ENCODE measurements at places on chromosomes 4 and X.

GRCh38 chr4:53055716-53056403 is 193.7 kb downstream of the RASL11B start:
- no peak for DNase-seq

DNA sequence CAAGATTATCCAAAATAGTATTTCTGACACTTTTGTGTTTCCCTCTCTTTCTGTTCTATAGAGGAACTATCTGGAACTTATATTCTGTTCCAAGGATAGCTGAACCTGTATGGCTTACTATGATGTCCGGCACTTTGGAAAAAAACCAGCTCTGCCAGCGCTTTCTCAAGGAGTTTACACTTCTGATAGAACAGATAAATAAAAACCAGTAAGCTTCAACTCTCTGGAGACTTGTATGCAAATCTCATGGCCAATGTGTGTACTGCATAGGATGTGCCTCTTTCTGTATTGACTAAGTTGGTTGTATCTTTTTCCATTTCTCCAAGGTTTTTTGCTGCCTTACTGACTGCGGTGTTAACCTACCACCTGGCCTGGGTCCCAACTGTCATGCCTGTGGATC is 92.5 kb downstream of the FNIP2 start:
- no peak for DNase-seq

DNA sequence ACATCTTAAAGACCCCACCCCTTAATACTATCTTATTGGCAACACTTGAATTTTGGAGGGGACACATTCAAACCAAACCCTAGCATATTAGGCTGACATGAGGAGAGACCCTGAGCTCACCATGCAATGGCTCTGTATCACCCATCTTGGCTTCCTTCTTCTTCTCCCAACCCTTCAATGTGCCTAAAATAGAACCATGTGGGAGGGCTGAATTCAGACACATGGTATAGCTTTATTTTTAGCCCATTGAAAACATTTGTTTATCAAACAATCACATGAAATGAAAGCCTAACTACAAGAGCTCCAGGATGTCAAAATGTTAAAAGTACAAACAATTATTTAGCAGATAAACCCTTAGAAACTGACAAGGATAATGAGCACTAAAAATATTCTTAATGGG is 81.6 kb downstream of the RASL11B start:
- DNase-seq = peak; percentile 5

GRCh38 chrX:53599781-53600396 is 86.6 kb downstream of the HUWE1 start:
- no peak for DNase-seq

DNA sequence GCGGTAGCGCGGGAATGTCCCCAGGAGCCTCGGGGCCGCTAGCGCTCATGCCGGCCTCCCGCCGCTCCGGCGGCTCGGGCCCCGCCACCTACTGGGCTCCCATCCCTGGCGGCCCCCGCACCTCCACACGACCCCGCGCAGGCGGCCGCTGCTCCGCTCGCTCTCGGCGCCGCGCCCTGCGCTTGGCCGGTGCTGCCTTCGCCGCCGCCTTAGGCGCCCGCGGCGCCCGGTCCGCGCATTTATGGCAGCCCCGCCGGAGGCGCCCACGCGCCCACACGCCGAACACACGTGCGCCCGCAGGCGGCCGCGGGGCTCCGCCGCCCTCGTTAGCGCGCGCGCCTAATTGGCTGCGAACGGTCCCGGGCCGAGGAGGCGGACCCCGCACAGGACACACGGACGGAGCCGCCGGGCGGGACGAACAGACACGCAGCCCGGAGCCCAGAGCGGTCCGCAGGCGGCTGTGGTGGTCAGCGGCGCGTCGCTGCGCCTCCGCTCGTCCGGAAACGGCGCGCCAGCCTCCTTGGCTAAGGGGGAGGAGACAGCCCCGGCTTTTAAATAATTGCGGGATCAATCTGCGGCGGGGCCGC is at the start of gene NKX1-1:
Gene NKX1-1 (minus strand): TSS at position 49 of the 587 bp plus-strand sequence. CDS start 0 bp downstream, at position 49.
- no peak for DNase-seq

DNA sequence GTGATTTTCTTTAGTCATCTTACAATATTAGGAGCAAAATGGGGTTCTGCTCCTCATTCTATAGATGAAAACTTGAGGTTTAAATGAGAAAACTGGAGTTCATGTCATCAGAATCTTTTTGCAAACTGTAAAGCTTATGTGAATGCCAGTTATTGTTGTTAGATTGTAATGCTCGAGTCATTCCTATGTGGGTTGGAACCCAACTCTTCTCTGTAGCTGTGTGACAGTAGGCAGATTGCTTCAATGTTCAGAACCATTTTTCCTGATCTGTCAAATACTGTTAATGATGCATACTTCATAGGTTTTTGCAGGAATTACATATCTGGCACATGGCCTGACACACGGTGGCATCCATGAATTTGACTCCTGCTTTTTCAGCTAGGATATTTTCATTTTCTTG is 178.9 kb downstream of the RAPGEF2 start:
- peak; percentile 59 for DNase-seq

GRCh38 chrX:153801669-153802068 is 7.2 kb downstream of the SSR4 start:
- DNase-seq = peak; percentile 42

DNA sequence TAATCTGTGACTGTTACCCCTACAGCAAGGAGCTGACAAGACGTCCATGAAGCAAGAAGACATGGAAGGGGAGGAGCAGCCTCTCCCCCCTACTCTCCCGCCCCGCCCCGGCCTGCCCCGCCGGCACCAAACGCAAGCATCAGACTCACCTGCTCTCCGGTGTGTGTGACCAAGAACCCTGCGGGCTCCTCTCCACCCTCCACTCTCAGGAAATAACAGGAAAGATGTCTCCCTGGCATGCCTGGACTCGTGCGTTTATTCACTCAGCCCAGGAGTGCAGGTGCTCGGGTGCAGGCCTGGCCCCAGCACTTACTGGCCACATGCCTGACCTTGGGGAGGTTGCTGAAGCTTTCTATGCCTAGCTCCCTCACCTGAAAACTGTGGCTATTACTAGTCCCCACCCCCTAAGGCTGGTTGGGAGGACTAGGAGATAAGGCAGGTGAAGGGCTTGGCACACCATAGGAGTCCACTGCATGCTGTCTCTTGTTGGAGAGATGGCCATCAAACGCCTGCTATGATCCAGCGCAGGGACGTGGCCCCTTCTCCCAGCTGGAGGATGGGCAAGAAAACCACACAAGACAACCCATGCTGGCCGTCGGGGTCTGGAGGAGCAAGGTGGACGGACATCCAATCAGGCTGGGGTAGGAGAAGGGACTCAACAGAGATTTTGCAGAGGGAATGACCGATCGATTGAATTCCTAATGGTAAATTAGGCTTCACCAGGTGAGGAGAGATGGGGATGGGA is 34.9 kb upstream of the CLDN24 start:
- no peak for DNase-seq

DNA sequence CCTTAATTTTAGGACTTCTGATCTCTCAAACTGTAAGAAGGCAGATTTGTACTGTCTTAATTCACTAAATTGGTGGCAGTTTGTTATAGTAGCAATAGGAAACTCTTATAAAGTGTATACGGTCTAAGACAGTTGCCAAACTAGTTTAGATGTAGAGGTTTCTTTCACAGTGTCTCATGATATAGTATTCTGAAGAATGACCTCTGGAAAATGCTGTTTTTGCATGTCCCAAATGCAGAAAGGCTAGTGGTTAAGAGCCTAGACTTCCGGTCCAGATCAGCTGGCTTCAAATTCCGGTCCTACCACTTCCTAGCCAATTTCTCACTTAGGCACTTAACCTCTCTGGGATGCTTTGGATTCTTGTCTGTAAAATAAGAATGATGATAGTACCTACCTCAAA is 538.5 kb downstream of the CENPC start:
- DNase-seq = no peak

GRCh38 chr4:84916227-84916626 is 50.3 kb downstream of the WDFY3 start:
- DNase-seq = peak; percentile 75

- DNase-seq = no peak
Measured at GRCh38 chr4:185920171-185920570, 108.2 kb upstream of the SORBS2 start.

GRCh38 chr4:152467101-152467500 is 68.8 kb downstream of the FBXW7 start:
- DNase-seq = peak; percentile 67

- DNase-seq = no peak
Measured at GRCh38 chrX:124592744-124593143, 246.4 kb downstream of the SH2D1A start.

DNA sequence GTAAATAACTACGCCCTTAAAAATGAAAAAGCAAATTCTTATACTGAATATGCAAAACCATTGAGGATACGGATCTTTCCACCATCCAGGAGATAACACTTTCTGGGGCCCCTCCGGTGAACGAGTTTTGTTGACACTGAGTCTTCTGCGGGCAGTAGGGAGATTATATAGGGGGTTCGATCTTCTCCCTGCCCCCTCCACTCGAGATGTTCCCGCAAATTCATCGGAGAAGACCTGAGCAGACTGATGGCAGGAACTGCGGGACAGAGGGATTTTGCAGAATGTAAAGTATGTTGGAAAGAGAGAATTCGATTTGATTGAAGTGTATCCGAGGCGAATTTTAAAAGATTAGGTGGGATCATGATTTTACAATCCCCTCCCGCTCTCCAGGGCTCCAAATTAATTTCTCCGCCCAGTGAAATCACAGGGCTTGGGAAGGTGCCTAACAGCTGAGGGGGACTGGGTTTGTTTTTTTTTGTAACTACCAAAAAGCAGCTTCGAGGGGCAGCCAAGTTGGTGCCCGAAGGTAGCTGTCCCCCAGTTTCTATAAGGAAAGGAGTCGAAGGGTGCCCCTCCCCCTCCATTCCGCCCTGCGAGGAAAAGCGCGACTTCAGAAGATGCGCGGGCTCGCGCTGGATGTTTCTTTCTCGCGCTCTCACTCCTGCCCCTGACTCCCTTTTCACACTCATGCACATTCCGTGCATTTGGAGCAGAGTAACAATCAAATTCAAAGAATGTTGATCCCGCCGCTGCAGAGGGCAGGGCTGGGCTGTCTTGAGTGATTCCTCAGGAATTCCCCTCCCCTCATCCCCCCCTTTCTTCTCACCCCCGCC is 1.2 kb downstream of the TMEM255A start:
- DNase-seq = no peak

DNA sequence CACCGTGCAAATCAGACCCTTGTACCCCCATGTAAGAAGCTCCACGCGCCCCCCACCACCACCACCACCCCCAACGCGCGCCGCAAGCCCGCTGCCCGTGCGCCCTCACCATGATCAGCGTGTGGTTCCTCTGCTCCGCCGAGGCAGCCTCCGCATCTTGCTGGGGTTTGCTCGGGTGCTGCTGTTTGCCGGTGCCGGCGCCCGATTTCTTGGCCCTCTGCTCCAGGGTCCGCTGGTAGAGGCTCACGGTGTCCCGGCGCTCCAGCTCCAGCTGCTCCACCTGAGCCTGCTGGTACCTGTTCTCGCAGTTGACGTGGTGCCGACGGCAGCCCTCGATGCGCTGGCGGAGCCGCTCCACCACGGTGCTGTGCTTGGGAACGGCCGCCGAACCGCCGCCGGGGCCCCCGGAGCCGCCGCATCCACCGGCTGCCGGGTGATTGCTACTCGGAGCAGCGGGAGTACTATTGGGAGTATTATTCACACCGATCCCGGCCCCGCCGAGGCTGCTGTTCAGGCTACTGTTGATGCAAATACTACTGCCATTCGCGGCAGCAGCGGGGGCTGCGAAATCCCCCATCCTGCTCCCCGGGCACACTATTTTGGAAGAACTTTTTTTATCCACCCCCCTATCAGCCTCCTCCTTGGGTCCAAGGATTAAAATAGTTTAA is 1.1 kb downstream of the MAML3 start:
- peak; percentile 38 for DNase-seq

DNA sequence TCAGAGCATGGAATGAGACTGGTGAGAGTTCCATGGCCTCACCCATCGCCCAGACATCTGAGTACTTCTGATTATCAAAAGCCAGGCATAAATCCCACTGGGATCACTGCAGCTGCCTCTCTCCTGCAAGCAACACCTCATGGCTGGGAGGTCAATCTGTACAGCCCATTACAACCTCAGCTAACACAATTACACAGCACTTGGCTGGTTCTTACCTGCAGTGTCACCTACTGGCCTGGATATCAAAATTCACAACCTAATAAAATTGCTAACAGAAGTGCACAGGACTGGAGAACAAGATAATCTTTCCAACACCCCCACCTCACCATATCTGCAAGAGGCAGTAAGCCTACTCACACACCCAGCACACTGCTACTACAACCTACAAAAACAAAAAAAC is 341.7 kb upstream of the NDST3 start:
- DNase-seq = no peak

- DNase-seq = no peak
Measured at GRCh38 chrX:397575-397974, 10.9 kb upstream of the PPP2R3B start.

DNA sequence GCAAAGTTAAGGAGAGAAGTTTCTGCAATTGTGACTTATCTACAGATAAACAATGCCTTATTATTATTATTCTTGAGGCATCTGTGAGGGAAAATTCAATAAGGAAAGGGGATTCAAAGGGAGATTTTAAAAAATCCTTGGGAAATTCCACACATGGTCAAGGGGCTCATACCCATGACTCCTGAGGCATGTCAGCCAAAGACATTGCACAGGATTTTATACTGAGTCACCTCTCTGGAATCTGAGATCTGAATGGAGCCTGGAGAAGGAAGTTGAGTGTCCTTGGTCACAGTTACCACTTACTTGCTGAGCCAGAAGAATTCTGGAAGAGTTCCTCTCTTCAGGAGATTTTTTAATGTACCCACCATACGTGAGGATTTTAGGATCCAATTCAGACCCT is 14.4 kb upstream of the CXCL8 start:
- peak; percentile 88 for DNase-seq

DNA sequence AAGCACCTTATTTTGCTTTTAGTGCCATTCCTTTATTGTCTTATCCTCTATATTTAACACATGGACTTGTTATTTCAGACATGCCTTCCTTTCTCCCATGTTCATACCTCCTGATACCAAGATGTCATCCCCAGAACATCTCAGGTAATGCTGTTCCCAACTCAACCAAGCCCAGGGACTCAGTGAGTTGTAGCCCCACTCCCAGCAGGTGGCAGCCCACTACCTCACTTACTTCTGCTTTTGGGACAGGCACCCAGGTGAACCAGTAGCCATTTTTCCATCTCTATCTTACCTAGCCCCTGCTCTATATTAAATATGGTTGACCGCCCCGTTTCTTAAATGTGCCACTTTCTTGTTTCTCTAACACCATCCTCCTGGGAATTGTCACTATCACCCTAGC is 199.0 kb downstream of the DCHS2 start:
- DNase-seq = no peak

GRCh38 chr4:42702895-42703294 is 46.0 kb upstream of the ATP8A1 start:
- DNase-seq = no peak

GRCh38 chr4:82706349-82707000 is 92.1 kb downstream of the SCD5 start:
- DNase-seq = no peak

- no peak for DNase-seq
Measured at GRCh38 chr4:82282875-82283274, 90.9 kb downstream of the HNRNPD start.

- no peak for DNase-seq
Measured at GRCh38 chrX:54029529-54030143, 14.6 kb downstream of the PHF8 start.

DNA sequence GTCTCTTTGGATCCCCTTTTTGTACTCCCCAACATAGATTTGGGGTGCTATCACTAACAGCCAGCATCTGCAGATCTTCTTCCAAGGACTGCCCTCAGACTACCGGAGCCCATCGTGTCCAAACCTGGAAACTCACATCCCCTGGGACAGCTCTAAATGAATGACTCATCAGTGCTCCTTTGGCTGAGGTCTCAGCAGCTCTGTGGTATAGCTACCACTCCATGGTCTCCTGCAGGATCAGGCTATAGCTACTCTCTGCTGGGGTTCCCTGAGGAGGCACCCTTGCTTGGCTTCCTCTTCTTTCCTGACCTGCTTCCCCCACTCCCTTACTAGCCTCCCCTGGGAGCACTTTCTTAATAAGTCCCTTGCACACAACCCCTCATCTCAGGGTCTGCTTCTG is 97.5 kb upstream of the PRPS2 start:
- DNase-seq = no peak

All from suppressor macrophage treated with lipopolysaccharide for 1 hour (primary cell).